ENCODE measurements at places on chromosomes 3 and 15. TPM values are rescaled to one million over a fixed set of nuclear protein-coding genes. Genes with fewer than 3 reads are reported as not detected.

Gene PCLAF
- 2.0 TPM for total RNA-seq

Gene FEZF2
- not detected for total RNA-seq

Gene LRRIQ4
- total RNA-seq, result 0.29 TPM

Gene RGMA
- total RNA-seq, result not detected

Gene ATP2B2
- not detected for total RNA-seq

Gene GOLGA6A
- total RNA-seq, result not detected

Gene DAZL
- not detected for total RNA-seq

Gene SYNPR
- total RNA-seq, result not detected

Gene XCR1
- not detected for total RNA-seq

Gene ANKRD63
- 0.32 TPM for total RNA-seq

Gene TUSC7
- total RNA-seq, result not detected

Gene OR5K2
- not detected for total RNA-seq

Gene PP2D1
- not detected for total RNA-seq

Gene P2RY1
- 0.20 TPM for total RNA-seq

DNA sequence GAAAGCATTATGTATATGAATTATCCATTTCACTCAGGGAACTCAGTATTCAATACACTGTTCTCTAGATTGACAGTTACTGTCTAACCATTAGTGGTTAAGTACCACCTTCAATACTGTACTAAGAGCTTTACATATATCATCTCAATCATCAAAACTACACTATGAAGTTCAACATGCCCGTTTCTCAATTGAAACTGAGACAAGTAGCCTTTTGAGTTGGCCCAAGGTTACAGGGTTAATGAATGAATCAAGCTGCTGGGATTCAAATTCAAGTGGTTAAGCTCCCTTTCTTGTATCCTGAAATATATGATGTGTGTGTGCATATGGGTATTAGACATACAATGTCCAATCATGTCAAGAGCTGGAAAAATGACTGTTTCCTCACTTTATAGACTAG is 5.8 kb downstream of the TASOR start:
- no peak for DNase-seq

- no peak for DNase-seq
Observed at GRCh38 chr15:62299541-62299940, 134.5 kb upstream of the C2CD4B start.

- no peak for DNase-seq
Observed at GRCh38 chr3:187807086-187807862, 62.0 kb upstream of the BCL6 start.

DNA sequence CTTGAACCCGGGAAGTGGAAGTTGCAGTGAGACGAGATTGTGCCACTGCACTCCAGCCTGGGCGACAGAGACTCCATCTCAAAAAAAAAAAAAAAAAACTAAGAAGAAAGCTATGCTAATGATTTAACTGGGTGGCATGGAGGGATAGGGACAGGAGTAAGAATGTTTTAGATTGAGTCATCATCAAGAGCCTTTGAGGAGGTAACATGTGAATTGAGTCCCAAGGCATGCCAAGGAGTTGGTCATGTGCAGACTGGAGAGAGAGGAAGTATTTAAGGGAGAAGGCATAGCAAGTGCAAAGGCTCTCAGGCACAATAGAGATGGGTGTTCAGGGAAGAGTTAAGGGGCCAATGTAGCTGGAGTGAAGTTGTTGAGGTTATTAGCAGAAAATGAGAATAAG is 9.1 kb downstream of the BNC1 start:
- DNase-seq, result no peak

DNA sequence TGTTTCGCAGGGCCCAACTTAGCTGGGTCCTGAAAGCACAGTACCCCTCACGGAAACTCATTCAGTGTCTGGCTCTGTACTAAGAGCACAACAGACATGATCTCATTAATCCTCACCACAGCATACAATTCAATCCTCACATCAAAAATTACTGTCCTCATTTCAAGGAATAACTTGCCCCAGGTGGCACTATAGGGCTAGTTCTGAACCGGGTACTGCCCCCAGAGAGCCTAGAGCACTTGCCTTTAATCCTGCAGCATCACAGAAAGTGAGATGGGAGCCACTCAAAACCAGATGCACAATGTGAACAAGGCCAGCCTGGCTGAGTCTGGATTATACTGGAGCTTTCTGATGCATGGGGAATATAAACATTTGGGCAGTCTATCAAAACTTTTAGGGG is 122.6 kb downstream of the OSBPL10 start:
- no peak for DNase-seq

- no peak for DNase-seq
Observed at GRCh38 chr15:58473724-58474123, 41.9 kb downstream of the LIPC start.

- DNase-seq, result no peak
Observed at GRCh38 chr3:158470944-158471638, 99.9 kb upstream of the MLF1 start.

DNA sequence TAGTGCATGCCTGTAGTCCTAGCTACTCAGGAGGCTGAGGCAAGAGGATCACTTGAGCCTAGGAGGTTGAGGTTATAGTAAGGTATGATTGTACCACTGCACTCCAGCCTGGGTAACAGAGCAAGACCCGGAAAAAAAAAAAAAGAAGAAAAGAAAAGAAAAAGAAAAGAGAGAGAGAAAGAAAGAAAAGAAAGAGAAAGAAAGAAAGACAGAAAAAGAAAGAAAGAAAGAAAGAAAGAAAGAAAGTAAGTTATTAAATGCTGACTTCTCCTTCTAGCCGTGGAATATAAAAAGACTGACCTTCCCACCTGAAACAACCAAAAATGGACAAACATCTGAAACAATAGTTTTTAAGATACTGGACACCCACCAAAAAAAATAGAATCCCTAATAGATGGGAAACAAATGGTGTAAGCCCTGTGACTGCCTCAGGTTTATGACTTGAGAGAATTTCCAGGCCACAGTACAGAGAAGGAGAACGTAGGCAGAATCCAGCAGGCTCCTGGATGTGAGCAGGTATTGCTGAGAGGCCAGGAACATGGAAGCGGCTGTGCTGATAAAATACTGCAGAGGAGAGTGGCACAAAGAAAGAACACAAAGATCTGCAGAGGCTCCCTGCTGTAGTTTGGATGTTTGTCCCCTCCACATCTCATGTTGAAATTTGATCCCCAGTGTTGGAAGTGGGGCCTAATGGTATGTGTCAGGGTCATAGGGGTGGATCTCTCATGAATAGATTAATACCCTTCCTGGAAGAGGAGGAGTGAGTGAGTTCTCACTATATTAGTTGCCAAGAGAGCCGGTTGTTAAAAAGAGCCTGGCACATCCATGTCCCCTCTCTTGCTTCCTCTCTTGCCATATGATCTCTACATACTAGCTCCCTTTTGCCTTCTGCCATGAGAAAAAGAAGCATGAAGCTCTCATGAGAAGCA is 41.8 kb upstream of the PRSS50 start:
- no peak for DNase-seq

- DNase-seq, result no peak
Observed at GRCh38 chr15:78615151-78615589, 5.6 kb downstream of the CHRNA3 start.

- DNase-seq, result no peak
Observed at GRCh38 chr3:119279584-119280243, 14.5 kb upstream of the ARHGAP31 start.

- DNase-seq, result no peak
Observed at GRCh38 chr15:57326196-57326595, 50.1 kb upstream of the CGNL1 start.

GRCh38 chr15:92891533-92892200 is 8.5 kb upstream of the CHD2 start:
- DNase-seq, result no peak

- DNase-seq, result no peak
Observed at GRCh38 chr3:187125319-187126031, 13.8 kb downstream of the RPL39L start.

DNA sequence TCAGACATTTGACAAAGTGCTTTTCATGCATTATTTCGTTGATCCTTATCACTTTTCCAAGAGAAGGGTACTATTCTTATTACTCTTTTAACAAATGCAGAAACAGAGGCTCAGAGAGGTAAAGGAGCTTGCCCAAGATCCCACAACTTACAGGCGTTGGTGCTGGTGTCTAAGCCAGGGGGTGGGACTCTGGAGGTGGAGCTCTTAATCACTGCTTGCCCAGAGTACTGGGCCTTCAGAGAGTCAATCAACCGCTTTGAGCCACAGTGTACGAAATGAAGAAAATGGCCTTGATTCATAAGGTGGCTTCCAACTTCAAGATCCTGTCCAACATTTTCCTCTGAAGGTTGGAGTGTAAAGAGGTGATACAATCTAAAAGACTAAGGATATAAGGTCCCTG is 211.5 kb downstream of the NECTIN3 start:
- DNase-seq, result no peak

- DNase-seq, result no peak
Observed at GRCh38 chr15:63797116-63797515, 36.6 kb downstream of the HERC1 start.

GRCh38 chr15:79028411-79028964 is 62.1 kb downstream of the RASGRF1 start:
- no peak for DNase-seq

- no peak for DNase-seq
Observed at GRCh38 chr3:64773137-64773536, 85.3 kb upstream of the ADAMTS9 start.

DNA sequence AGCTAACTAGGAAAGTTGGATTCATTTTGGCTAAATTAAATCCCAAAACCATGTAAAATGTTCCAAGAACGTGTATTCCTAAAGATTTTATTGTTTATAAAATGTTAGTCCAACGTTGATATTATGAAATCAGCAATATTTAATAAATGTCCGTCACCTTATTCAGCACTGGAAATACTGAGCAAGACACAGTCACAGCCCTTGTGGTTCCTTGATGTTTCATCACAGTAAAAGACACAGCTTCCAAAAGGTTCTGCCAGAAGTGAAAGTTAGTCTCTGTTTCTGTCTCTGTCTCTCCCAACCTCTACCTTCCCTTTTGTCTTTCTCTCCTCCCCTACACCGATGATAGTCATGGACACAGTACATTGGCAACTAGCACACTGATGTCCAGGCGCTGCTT is 82.2 kb upstream of the BOC start:
- no peak for DNase-seq

GRCh38 chr3:111684640-111685039 is 89.5 kb upstream of the ZBED2 start:
- DNase-seq, result no peak

DNA sequence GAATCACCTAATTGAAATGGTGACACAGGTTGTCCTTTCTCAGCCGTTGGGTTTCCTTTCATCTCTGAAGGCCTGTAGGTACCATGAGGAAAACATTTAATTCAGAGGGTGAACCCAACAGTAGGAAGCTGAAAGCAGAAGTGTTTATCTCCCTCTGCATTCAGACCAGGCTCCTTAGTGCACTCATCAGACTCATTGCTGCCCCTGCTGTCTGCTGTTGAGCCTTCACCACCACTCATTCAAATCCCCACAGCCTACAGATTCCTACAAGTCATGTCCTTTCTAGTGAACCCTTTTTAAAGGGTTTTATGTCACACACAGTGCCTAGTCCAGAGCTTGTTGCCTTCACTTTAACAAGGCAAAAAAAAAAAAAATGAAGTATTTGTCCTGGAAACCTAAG is 13.4 kb downstream of the WDR48 start:
- DNase-seq, result no peak

GRCh38 chr15:68061171-68061570 is 7.1 kb downstream of the PIAS1 start:
- no peak for DNase-seq

DNA sequence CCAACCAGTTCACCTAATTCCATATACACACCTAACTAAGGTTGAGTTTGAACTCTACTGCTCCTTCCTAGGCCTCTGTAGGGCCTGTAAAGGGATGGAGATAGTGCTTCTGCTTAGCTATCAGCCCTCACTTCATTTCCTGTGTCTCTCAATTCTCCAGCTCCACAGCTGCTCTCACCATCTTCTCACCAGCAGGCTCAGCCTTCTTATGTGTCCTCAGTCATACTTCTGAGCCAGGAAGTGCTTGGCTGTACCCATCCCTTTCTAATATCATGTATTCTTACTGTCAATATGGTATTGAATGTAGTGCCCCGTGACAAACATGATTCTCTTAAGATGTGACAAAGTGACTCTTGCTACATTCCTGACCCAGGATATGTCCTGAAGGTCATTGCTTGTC is 116.9 kb downstream of the SLC9A9 start:
- DNase-seq, result no peak

All from activated B cell treated with CpG ODN at 0.5 μM for 24 hours (primary cell).